ENCODE measurements at places on chromosomes 13 and 19.

DNA sequence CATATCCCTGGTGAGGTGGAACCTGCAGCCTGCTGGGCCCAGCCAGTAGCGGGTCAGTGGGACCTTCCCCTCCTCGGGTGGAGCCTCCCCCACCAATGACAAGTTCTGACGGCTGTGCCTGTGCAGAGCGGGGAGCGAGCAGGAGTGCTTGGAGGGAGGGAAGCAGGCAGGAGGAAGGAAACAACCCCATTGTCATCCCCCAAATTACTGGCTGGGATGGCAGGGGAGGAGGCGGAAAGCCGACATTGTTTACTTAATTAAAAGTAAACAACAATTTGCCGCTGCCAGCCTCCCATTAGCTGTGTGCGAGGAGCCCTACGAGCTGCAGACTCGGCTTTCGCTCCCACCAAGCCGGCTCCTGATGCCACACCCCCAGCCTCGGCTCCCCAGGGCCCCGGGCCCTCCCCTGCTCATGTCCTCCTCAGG lies 45.5 kb downstream of the LYL1 start:
- DNase-seq: no peak

- DNase-seq: no peak
These were observed 1.3 kb upstream of the LDLR start for GRCh38 chr19:11087870-11088505.

DNA sequence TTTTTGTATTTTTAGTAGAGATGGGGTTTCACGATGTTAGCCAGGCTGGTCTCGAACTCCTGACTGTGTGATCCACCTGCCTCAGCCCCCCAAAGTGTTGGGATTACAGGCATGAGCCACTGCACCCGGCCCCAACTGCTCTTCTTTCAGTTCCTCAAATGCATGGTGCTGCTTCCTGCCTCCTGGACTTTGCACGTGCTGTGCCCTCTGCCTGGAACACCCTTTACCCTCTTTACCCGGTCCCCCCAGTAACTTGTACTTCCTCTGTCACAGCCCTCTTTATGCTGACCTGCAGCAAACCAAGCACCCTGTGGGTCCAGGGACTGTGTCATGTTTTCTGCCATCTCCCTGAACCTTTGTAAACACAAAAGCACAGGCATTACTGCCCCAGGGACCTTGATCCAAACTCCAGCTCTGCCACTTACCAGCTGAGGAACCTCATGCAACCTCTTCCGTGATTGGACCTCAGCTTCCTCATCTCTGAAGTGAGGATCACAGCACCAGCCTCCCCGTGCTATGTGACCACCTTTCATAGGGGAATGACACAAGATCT lies 3.8 kb downstream of the BLVRB start:
- DNase-seq: no peak

- peak; percentile 58 for DNase-seq
These were observed 16.4 kb downstream of the ZNF574 start for GRCh38 chr19:42092350-42092749.

DNA sequence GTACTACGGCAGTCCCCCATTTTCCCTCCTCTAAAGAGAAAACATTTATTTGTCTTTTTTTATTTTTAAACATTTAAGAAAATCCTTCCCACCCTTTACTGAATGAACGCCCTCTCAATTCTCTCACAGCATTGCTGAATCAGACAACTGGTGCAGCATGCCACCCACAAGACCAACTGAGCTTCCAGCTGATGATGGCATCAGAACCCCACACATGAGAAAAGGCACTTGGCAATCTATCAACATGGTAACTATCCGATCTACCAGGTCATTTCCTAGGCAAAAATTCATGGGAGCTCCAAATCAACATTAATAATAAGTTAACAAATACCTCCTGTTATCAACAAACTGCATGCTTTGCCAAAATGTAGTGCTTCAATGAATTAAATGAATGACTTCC lies 43.1 kb downstream of the LHFPL6 start:
- no peak for DNase-seq

DNA sequence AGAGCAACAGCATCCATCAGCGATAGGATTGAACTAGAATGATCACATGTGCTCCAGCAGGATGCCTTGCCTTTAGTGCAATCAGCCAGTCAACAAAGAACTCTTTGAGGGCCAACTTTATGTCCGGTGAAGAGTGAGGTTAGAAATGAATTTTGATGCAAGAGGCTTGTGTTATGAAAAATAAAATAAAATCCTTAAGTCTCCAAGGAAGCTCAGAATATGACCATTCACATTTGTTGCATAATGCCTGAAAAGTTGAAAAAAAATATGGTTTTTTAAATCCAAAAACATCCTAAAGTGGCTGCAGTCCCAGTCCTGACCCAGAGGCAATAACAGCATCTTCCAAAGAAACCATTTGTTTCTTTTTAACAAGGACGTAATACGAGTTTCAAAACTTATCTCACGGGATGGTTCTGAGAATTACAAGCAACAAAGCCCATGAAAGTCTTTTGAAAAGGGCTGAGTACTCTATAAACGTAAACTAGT lies 61.3 kb downstream of the DCLK1 start:
- DNase-seq: no peak

DNA sequence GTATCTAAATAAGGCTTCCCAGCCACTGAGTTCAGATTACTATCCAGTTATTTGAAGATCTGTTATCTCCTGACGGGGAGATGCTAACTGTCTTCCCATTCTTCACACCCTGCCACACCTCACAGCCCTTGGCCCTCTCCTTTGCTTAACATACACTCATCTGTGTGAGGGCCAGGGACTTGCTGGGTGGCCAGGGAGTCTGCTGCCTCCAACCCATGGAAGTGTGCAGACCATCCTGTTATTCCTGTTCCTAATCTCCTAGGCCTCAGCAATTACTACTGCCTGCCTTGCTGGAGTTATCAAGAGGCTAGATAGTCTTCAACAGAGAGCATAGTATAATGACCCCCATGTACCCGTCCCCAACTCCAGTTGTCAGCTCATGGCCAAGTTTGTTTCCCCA lies 36.2 kb upstream of the GTF3A start:
- DNase-seq: no peak

DNA sequence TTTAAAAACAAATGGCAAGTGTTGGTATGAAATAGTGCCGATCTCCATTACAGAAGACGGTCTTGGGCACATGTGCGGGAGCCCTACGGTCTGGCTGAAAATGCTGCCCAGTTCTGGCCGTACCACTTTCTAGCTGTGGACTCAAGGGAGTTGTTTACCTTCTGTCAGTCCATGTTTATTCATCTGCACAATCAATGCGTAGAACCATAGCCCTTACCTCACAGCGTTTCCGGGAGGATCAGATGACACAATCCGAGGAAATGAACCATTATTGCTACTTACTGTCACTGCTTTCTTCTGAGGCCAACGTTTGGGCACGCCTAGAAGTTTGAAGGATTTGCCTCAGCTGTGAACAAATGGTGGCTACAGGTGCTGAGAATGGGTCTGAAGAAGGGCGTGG lies 31.2 kb downstream of the GADD45B start:
- DNase-seq: peak; percentile 75

DNA sequence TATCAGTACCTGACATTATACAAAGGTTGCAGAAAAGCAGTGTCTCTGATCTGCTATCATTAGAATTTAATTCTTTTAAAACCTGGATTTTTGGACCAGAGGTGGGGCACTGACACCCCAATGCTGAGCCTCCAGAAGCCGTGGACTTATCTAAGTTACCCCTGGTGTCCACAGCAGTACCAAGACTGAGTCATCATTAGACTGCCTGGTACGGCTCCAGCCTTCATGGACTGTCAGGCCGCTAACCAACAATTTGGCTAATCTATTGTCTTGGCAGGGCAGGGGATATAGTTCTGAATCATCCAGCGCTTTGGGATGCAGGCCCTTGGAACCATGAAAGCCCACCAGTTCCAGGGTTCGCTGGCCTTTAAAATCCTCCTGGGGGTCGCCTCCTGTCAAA lies 78.3 kb downstream of the TSHZ3 start:
- DNase-seq: no peak

DNA sequence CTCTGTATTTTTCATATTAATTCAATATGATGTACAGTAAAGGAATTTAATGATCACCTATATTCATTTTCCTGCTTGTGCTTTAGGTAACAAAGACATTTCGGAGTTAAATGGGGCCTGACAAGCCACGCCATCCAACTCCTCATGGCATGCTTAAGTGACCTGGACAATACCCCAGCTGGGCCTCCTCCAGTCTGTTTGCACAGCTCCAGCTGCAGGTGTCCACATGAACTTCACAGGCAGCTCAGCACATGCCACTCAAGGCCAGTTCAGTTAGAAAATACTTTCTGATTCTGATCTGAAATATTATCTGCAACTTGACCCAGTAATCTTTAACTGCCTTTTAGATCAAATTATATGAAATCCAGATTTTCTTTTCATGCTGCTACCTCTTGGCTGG lies 89.6 kb upstream of the SLC15A1 start:
- no peak for DNase-seq

- DNase-seq: no peak
These were observed 303.4 kb downstream of the GPC6 start for GRCh38 chr13:93529961-93530360.

DNA sequence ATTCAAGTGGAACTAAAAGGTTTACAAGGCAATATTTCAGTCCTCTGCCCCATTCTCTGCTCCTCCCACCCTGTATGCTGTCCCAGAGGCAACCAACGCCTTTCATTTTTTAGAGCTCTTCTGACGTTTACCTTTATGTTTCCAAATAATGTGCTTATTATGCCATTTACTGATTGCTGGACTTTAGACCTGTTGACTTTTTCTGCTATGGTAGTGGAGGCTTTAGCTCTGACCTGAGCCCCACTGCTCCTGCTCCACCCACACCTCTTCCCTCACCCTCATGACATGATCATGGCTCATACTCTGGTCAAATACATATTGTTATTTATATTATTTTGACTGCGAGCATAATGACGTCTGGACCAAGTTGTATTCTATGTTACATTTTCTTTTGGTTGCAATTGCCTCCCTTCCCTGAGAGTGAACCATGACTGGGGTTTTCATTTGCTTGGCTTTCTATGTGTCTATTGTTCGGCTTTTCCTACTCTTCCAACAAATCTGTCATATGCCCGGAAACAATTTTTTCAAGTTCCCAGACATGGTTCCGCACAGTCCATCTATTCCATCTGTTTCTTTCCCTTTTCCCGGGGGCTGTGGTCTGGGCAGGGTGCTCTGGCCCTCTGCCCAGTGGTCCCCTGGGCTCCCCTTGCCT lies 31.4 kb upstream of the GJB6 start:
- no peak for DNase-seq

DNA sequence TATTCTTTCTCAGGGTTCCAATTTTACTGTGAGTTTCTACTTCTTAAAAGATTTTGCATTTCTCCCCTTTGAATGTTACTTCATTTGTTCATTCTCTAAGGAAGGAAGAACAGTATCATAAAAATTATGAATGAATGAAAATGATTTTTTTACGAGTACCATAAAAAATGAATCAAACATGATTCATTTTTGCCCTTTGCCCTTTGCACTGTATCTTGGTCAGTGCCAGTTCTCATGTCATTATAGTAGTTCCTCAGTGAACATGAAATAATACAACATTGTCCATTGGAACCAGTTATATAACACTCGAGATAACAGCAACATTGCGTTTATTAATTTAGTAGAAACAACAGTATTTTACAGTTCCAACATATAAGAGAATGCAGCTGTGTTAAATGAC lies 28.8 kb downstream of the FLT1 start:
- no peak for DNase-seq

- peak; percentile 34 for DNase-seq
These were observed 26.3 kb downstream of the SAE1 start for GRCh38 chr19:47156861-47157430.

GRCh38 chr19:47402504-47402903 lies 16.8 kb downstream of the MEIS3 start:
- no peak for DNase-seq

GRCh38 chr13:51934461-51935087 lies 72.8 kb downstream of the CCDC70 start:
- DNase-seq: no peak

- no peak for DNase-seq
These were observed 10.0 kb downstream of the NKPD1 start for GRCh38 chr19:45150751-45151281.

GRCh38 chr13:34085204-34085603 lies 267.3 kb downstream of the RFC3 start:
- no peak for DNase-seq

DNA sequence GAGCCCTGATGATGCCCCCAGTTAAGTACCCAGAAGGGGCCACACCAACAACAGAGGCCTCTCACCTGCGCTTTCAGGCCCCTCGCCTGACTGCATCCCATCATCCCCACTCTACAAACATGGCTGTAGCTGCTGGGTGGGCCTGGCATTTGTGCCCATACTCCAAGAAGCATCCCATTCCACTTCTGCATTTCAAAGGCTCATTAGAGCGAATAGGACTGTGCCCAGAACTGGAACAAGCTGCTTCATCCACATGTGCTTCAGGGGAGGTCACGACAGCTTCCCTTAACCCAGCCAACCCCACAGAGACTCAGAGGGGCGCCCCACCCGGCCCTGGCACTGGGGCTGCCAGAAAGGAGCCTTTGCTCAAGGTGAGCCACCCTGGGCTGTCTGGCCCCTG lies 156.9 kb downstream of the SIPA1L3 start:
- DNase-seq: no peak

DNA sequence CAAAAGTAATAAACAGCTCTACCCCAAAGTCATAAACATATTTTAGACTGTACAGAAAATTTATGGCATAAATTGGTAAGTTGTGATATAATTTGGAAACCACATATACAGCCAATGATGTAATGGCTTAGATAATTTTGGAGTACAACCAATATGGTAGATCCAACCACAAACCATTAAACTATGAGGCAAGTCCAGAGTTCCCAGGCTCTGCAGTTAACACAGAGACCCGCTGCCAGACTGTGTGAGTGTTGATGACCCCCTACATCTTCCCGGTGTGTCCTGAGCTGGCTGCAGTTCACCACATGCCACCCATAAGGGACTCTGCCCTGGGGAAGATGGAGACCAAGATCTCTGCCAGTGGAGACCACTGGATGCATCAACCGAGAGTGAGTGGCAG lies 9.9 kb upstream of the SERPINE3 start:
- no peak for DNase-seq

- no peak for DNase-seq
These were observed 1584.8 kb downstream of the SLITRK5 start for GRCh38 chr13:89255844-89256406.

GRCh38 chr19:36524617-36525016 lies 3.5 kb downstream of the ZNF260 start:
- DNase-seq: no peak

GRCh38 chr13:55893540-55893939 lies 1247.2 kb upstream of the PRR20A start:
- no peak for DNase-seq

DNA sequence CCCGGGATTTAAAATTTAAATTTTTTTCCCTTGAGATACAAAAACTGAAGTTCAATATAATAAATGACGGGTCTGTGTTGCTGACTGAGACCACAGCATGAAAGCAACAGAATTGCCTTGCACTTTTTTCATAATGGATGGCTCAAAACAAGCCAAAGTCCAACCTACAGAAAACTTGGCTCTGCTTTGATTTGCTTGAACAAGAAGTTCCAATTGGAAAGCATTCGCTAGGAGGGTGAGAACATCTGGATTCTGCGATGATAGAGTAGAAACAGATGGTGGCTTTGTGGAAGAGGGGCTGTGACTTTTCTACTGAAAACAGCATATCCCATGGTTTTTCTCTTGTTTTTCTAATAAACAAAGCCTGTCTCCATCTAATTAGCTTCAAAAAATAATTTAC lies 46.4 kb downstream of the THSD1 start:
- DNase-seq: no peak

GRCh38 chr13:98780451-98780850 lies 28.0 kb upstream of the SLC15A1 start:
- DNase-seq: no peak
